ENCODE measurements at places on chromosomes 5 and 9.

DNA sequence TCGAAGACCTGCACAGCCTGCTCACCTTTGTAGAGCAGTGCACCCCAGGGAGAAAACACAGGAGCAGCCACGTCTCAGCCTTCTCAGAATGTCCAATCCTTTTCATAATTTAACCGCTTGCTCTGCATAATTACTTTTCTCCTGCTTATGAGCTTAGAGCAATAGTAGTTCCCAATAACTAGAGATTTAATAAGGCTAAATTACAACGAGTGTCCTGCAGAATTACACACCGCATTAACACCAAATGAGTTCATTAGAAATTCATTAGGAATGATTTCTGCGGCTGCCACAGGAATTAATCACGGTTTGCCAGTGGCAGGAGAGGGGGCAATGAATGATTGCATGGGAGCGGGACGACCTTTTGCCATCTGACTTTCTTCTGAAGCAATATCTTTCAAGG lies 18.7 kb upstream of the FABP6 start:
- DNase-seq, result no peak

- DNase-seq, result no peak
Observed at GRCh38 chr9:112774006-112774996, 23.7 kb downstream of the SNX30 start.

DNA sequence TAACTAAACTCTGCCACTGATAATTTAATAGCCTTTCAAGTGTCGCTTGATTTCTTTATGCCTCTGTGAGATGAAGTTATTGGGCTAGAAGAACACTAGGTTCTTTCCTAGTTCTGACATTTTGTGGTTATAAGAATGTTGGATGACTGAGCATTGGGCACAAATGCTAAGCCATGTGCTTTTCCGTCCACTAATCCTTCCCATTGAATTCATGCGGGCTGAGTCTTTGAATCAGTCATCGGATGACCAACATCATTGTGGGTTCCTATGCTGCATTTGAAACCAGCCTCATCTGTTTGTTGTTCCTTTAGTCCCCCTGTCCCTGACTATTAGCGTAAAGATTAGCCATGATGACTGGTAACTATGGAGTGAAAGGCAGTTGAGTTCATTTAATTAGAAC lies 58.5 kb downstream of the ALDH1A1 start:
- DNase-seq, result no peak

- no peak for DNase-seq
Observed at GRCh38 chr9:36881743-36882441, 152.2 kb downstream of the PAX5 start.

GRCh38 chr9:127033789-127034188 lies 88.6 kb downstream of the ANGPTL2 start:
- no peak for DNase-seq

- no peak for DNase-seq
Observed at GRCh38 chr5:160486573-160486972, 64.9 kb downstream of the PTTG1 start.

- no peak for DNase-seq
Observed at GRCh38 chr9:135925496-135926133, 18.3 kb upstream of the CAMSAP1 start.

DNA sequence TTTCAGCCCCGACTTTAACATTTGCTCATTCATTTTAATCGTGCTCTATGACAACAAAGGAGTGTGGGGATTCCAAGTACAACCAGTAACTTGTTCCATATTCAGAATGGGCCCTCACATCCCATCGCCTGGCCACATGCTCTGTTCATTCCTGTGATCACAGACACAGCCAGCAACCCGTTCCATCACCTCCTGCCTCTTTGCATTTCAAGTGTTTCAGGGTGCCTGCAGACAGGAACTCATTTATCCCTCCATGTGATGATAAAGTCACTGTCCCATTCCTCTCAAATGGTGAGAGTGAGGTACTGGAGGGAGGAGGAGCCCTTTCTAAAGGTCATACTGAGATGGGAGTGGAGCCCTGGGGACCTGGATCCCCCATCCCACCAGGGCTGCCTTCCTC lies 571.1 kb downstream of the MAT2B start:
- DNase-seq, result no peak

DNA sequence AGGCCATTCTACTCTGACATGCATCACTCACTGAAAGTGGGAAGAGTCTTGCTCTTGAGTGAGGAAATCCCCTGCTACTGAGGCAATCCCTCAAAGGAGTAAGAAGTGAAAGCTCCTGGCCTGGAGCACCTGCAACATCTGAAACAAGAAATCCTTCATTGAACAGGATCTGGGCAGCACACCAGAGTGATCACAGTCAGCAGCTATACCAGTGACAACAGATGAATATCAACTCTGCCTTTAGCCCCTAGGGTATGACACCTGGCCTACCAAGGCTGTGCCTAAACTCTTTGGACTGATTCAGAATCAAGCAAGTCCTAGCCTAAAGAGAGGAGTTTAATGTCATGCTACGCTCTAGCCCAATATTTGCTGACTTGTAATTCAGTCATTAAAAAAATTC lies 156.2 kb upstream of the CCDC152 start:
- DNase-seq, result no peak

DNA sequence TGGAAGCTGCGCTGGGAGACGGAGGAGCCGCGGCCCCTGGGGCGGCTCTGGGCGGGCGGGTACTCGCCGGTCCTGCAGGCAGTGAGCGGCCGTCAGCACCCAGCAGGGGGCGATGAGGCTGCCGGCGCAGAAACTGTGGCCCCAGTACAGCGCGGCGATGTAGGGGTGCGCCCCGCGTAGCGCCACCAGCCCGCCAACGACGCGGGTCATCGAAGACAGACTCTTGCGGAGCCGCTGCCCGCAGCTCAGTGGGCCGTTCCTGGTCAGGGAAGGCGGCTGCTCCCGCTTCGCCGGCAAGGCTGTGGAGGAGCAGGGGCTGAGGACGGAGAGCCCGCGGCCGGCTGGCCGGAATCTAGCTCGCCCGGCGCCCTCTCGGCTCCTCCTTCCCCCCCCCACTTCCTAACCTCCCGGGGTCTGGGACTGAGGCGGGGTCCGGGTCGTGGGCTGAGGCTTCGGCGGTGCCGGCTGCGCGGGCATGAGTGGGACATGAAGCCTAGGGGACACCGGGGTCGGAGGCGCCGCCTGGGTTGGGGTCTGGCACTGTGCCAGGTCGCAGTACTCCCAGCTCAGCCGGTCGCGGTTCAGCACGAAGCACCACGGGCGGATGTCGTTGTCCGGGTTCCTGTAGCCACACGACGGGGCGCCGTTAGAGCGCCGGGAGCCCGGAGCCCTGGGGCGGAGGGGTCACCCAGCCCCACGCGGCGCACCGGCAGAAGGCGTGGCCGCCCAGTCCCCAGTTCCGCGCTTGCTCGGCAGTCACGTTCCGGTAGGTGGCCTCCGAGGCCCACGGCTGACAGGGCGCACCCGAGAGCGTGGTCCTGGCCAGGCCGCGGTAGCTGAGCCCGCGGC lies 3.6 kb upstream of the PFN3 start:
- DNase-seq, result peak; percentile 87

DNA sequence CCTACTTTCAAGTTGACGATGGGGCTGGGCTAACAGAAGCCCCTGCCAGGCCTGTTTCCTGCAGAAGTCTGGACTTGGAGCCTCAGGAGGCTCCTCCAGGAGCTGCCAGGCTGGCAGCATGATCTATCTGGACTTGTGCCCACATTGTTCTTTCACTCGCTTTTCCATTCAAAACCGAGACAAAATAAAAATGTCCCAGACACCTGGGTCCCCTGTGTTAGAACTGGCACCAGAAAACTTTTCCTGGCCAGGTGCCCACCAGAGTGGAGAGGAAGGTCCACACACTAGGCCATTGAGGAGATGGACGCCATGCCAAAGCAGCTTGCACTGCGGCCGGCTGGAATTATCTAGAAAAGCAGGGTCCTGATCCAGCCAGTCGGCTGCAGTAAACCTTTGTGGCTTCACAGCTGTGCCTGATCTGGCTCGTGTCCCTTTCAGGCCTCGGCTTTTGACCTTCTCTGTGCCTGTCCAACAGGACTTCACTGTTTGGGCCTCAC lies 78.2 kb downstream of the GCNT1 start:
- DNase-seq, result no peak

All from Caco-2 (cell line).